ENCODE measurements at places on chromosomes 1 and 21.

DNA sequence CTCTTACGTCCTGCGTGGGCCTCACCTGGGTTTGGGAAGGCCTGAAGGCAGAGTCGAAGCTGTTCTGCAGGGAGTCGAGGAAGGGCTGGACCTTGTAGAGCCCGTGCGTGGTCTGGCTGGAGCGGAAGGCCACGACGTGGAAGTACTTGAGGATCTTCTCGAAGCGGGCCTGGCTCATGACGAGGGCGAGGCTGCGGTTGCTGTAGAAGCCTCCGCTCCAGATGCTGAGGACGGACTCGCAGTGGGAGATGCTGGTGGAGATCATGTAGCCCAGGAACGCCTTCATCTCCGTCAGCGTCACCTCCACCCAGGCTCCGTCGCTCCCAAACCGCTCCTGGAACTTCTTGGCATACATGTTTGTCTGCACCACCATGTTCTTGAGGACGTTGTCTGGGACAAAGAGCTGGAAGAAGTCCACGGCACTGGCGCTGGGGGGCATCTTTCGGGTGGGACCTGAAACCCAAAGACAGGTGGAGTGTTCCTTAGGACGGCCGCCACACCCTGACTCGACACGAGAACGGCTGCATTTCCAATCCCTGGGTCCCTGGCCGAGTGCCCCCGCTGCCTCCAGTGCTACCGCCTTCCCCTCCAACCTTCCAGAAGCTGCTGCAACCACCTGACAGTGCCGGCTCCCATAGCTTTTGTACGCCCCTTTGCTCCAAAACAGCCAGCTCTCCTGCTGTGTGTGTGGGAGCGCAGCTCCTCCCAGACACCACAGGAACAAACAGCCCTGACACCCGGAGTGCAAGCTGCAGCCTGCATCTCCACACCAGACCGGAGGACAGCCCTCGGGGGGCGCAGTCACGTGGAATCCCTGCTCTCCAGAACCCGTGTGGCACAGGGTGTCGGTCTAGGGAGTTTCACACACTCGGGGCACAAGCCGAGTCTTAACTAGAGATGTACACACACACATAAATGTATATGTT is 69.0 kb downstream of the PGBD5 start:
- DNase-seq: no peak

GRCh38 chr1:94543001-94543400 is 1.4 kb upstream of the F3 start:
- DNase-seq: no peak

DNA sequence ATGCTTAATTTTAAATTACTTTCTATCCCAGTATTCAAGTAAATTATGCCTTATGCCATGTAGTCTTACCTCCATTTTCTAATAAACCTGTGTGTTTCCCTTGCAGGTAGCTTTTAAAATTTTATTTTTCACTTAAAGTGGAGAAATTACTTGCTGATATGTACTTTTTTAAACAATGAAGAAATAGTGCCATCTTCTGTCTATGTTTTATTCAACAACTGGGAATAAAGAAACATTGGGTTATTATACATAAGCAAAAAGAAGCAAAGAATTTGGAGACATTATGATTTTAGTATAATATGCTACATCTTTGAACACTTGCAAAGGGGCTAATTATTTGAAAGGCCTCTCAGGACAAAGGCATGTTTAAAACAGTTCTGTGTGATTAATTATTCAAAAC is 1912.9 kb downstream of the MRPL39 start:
- no peak for DNase-seq

DNA sequence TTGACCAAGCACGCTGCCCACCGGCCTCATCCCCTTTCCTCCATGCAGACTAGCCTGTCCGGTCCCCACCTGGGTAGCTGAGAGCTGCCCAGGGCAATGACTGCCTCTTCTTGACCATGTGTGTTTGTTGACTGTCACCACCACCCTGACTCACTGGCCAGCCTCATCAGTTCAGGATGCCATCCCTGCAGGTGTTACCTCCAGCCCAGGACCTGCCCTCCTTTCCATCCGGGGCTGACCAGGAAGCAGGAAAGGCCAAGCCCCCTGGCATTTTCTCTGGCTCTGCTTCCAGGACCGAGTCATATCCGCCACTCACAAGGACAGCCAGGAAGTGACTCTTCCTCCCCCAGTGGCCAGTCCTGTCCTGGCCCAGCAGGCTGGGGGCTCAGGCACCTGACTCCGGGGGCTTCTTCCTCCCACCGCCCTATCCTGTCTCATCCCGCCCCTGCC is 17.1 kb downstream of the EPHA2 start:
- DNase-seq: no peak

- DNase-seq: no peak
Measured at GRCh38 chr1:201296352-201296751, 13.0 kb downstream of the PKP1 start.

GRCh38 chr1:101960142-101960541 is 36.6 kb downstream of the OLFM3 start:
- no peak for DNase-seq

GRCh38 chr1:246724731-246725095 is 504 bp downstream of the SCCPDH start:
- DNase-seq: no peak

DNA sequence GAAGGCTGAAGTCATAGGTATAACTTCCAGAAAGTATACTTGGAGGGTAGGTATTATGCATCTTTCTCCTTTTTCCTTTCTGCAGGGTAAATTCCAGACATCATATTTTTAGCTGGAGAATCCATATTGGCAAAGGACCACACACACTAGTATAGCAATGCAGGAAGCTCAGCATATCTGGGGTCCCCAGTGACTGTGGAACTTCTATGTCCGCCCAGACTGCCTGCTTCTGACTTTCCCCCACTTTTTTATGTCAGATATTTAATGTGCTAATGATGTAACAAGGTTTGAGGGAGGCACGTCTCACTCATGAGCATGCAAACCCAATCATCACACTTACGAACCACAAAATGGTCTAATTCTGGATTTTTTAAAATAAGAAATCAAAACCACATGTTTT is 90.4 kb downstream of the BACH1 start:
- no peak for DNase-seq

- peak; percentile 64 for DNase-seq
Measured at GRCh38 chr1:108962681-108963051, 618 bp downstream of the CLCC1 start.

- no peak for DNase-seq
Measured at GRCh38 chr1:17510138-17510537, 29.4 kb upstream of the ARHGEF10L start.

DNA sequence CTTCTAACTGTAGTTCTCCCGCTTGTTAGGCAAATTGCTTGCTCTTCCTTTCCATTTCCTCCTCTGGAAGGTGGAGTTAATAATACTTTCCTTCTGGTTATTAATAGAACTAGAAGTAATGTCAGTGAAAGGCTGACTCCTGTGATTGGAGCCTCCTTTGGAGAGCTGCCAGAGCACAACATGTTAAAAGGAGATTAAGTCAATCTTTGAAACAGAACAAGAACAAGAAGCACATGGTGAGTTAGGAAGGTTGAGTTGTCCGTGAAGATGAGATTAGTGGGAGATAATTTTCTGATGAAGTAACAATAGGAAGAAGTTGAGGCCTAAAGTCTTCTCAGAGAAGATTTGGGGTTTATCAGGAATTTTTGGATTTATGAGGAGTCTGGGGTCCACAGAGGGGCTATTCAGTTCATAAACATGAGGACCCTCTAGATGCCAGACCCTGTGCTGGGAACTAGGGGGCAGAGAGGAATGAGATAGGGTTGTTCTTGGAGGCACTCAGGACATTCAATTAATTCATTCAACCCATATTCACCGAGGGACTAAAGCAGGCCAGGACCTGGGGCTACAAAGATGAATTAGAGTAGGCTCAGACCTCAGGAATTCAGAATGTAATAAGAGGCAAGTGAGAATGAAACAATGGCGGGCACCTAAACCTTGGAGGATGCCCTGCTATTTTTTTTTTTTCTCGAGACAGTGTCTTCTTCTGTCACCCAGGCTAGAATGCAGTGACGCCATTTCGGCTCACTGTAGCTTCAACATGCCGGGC is 40.7 kb upstream of the DHCR24 start:
- DNase-seq: no peak

GRCh38 chr1:71948561-71948960 is 333.8 kb downstream of the NEGR1 start:
- DNase-seq: no peak

DNA sequence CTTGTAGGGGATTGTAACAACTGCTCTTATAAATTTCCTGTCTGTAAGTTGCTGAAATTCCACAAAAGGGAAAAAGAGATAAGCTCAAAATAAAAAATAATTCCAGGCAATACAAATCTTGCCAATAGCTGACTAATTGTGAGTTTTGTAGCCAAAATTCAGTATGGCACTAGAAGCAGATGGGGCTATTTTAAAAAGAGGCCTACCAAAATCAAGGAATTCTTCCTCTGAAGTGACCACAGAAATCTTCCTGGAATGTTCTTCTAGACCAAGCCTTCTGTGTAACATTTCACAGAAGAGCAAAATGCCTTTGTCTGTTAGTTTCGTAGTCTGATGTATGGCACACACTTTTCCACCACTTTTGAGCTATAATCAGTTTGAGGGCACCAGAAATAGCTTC is 127.6 kb downstream of the CYYR1 start:
- DNase-seq: no peak

- DNase-seq: no peak
Measured at GRCh38 chr21:16113052-16113715, 383.4 kb downstream of the USP25 start.

GRCh38 chr1:235923466-235924021 is 56.8 kb upstream of the LYST start:
- DNase-seq: no peak

- peak; percentile 38 for DNase-seq
Measured at GRCh38 chr1:2125350-2126211, 69.0 kb downstream of the FAAP20 start.

DNA sequence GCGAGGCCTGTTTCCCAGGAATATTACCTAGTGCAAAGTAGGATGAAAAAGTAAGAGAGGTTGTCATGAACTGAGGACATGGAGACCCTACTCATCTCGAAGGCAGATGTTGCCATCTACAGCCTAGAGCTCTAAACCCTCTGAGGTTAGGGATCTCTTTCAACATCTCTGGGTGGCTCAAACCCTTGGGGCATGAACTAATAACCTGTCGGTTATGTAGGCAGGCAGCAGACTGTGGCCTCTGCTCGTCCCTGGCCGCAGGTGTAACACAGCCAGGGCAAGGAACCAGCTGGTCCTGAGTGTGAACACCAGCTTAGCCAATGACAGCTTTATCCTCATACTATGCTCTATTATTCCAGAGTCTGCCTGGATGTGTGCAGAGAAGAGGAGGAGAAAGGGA is 13.2 kb downstream of the CAPZB start:
- no peak for DNase-seq

DNA sequence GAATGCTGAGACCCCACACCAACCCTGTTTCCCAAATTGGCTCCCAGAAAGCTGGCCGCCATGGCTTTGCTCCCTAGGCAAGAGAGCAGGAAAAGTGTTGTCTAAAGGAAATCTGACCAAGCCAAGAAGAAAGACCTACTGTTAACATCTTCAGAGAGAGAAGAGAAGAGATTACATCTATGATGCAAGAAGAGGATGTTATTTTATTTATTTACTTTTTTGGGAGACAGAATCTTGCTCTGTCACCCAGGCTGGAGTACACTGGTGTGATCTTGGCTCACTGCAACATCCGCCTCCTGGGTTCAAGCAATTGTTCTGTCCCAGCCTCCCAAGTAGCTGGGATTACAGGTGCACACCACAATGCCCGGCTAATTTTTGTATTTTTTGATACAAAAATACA is 21.7 kb downstream of the HMGN2 start:
- DNase-seq: no peak

DNA sequence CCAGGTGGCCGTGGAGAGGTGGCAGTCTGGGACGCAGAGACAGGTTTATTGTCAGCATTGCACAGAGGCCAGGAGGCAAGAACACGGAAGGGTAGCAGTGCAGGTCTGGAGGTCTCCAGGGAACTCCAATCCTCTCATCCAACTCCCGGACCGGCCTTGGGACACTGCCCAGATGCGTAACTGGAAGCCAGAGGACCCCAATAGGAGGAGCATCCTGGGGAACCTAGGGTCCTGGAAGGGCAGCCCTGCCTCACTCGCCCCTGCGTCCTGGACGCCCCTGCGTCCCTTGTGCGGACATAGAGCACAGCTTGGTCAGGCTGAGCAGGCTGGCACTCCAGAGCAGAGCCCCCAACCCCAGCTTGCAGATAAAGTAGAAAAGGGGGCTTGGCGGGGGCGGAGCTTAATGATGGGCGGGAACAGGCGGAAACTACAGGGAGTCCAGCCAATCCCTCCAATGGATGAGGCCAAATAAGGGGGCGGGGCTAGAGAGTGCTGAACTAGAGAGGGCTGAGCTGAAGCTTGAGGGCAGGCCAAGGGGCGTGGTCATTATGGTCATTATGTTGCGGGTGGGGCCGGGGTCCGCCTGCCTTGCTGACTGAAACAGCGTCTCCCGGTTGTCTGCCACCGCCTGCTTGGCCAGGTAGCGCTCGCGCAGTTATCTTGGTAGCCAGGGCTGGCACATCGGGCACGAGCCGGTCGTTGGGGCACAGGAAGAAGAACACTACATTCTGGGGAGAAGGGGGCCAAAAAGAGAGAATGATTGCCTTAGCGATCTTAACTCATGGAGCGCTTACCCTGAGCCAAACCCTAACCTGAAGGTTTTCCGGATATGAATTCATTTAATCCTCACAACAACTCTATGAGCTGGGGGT is 3.7 kb upstream of the ARHGEF19 start:
- DNase-seq: peak; percentile 91

GRCh38 chr1:117608115-117608615 is 2.3 kb downstream of the TENT5C start:
- no peak for DNase-seq

GRCh38 chr1:202129453-202130296 is 7.0 kb downstream of the GPR37L1 start:
- DNase-seq: no peak

DNA sequence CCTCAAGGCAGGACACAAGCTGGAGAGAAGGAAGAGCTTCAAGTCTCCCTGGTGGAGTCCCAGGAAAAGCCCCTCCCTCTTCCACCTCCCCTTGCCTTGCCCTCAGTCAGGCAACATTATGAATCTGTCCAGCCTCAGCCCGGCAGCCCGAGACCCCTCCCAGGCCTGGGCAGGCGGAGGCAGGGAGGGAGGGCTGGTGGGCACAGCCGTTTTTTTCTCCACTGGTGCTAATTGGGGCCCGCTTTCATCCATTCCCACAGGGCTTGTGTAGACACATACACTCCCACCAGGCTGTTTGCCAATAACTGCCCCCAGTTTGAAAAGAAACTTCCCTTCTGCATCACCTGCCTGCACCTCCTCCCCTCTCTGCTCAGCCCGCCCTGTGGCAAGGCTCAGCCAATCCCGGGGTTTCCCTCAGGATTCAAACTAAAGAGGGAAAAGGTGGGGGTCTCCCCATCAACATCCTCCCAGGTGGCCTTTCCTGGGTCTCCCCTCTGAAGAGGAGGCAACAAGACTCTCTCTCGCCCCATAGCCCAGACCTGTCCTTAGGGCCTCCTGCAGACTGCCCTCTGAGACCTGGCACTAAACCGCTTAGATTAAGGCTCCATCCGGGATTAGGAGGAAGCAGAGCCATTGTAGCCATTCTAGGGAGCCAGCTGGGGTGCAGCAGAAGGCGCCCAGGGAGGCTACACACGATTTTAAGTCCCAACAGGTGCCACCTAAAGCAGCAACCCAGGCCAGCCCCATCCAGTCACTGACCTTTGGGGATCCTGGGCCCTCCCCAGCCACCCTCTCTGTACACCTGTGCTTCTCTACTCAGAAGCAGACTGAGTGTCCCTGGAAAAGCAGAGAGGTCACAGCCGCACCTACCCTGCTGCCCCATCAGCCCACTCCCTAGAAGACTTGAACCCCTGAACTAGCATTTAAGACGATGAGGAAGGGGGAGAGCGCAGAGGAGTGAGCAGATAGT is 3.5 kb downstream of the IGSF9 start:
- DNase-seq: no peak
